ENCODE measurements at places on chromosomes 5 and 9.

DNA sequence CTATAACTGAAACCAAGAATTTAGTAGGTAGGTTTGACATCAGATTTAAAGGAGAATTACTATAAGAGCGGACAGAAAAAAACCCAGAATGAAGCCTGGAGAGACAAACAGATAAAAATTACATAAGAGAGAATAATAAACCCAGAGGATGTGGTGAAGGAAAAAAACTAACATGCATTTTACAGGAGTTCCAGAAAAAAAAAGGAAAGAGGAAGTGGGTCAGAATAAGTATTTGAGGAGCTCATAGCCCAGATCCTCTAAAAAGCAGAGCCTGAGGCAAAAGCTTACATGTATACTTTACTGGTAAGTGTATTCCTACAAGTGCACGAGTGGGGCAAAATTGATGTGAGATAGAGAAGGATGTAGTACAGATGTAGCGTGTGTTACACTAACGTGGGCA lies 43.1 kb upstream of the NAA35 start:
- DNase-seq, result no peak

GRCh38 chr9:128809831-128810230 lies 8.5 kb upstream of the ENDOG start:
- no peak for DNase-seq

GRCh38 chr5:71699233-71699632 lies 19.8 kb upstream of the CARTPT start:
- DNase-seq, result no peak

DNA sequence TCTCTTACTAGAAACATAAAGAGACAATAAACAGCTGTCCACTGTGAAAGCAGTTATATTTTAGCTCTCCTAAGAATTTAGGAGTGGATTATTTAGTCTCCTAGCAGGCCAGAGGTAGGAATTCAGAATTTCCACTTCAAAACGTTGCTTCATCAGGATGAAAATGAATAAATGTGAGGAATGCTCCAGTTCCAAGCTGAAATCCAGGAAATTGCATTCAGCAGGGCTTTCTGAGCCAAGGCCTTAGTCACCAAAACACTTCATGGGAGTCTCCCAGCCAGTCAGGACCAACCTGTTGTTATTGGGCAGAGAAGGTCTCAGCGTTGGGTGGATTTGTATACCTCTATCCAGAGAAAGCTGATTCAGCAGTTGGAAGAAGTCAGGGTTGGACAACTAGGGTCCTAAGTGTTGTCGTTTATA lies 1040.3 kb downstream of the TLE1 start:
- DNase-seq, result no peak

DNA sequence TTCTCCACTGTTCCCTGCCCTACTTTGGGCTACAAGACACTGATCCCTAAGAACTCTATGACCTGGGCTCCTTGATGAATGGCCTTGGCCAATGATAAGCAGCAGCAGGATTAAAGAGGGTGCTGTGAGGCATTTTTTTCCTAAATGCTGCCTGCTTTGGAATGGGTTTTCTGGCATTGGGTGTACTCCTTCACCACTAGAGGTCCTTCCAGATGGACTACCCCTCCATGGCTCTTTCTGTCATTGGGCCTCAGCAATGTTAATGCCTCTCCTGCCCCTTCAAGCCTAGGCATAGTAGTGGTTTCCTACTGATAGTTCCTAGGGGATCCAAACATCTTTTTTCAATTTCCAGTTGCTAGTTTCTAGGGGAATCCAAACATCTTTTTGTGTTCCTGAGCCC lies 319.3 kb upstream of the RPS23 start:
- DNase-seq, result no peak

DNA sequence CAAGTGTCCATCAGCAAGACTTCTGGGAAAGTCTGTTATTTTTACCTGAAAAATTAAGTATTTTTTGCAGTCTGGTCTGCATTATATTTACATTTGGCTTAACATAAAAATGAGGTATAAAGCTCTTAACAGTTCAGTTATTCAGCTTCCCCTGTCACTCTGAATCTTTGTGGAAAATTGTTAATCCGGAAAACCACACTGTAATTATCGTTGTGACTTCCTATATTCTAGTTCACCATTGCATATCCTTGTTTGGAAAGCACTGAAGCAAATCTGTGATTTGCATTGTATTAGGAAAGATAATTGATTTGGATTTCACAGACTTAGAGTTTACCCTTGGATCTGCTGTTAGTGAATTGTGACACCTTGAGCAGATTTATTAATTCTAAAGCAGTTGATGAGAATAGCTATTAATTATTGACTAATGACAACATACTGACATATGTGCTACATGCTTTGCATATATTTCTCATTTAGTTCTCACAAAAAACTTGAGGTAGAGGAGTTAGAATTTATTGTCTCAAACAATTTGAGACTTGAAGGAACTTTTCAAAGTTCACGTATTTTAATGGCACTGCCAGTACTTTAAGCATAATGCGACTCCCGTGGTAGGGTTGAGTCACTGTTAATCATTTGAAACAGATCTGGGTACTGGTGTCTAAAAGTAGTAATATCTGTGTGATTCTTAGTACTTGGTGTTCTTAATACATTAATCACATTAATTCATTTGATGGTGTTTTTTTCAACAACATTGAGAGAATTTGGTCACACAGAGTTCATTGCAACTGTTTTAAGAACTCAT lies 71.8 kb upstream of the LRRC70 start:
- no peak for DNase-seq

DNA sequence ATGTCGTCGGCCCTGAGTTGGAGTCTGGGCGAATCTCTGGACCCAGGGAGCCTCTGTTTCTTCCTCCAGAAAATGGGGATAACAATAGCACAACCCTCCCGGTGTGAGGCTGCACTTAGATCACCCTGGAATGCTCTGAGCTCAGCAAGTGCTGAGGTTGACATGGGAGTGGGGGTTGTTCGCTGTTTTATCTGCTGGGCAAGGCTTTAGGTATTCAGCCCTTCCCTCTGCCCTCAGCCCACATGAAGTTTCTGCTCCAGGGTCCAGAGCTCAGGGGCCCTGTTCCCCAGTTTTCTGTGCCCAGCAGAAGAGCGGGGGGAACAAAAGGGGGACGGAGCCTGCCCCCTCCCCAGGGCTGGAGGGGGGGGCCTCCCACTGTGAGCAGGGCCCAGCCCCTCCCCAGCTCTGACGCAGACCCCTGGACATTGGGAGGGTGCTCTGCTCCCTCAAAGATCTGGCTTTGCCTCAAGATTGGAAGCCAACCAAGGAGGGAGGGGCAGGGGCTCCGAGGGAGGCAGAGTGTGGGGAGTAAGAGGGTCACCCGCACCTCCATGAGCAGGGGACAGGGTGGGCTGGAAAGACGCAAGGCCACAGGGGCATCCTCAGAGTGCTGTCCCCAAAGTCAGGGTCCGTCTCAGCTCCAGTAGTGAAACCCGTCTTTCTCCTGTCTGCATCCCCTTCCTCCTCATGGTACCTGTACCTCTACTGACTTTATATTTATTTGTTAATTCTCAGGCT lies 215.6 kb downstream of the C9orf50 start:
- DNase-seq, result no peak

DNA sequence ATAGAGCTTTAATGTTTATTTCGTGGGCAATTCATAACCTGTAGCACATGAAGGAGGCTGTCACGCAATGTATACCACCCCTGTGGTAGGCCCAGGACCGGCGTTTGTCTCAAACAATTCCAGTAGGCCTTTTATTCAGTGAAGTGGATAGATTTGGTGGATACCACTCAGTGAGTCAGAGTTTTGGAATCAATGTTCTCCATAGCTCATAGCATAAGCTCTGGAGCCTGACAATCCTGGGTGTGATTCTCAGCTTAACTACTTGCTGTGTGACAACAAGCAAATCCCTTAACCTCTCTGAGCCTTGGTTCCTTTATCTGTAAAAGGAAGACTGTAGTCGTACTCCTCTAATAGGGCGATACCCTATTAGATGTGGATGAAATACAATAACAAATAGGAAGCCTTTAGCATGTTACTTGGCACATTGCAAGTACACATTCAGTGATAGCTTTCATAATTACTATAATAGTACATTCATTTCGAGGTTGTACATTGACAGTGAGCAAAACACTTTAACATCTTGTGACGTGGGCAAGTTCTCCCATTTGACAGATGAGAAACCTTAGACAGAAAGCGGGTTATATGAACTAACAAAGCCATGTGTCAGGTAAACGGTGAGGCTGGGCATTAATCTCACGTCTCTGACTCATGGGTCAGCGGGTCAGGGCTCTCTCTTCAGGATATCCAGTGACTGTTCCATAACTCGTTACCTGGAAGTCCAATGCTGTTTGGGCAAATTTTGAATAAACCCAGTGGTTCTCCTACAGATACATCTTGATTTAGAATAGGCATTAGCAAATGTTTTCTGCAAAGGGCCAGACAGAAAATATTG lies 130.8 kb downstream of the C9orf152 start:
- no peak for DNase-seq

GRCh38 chr5:177234841-177235240 lies 68.7 kb downstream of the RAB24 start:
- no peak for DNase-seq

DNA sequence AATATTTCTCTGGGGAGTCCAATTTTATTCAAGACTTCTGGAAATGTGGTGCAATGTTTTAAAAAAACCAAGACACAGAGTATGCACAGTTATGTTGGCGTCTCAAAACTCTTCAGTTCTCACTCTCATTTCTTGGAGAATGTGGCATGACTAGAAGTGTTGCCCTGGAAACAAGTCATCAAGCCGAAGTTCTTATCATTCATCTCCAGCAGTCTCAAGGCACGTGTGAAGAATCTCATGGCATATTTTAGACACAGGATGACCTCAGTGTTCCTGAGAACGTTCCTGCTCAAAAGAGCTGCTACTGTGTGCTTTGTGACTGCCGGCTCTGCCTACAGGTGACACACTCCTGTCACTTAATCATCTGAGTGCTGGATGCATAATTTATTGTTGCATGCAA lies 147.4 kb upstream of the IRX4 start:
- no peak for DNase-seq

GRCh38 chr9:97387504-97387886 lies 24.4 kb upstream of the TDRD7 start:
- DNase-seq, result no peak

GRCh38 chr9:94822273-94822672 lies 95.8 kb downstream of the AOPEP start:
- DNase-seq, result no peak

DNA sequence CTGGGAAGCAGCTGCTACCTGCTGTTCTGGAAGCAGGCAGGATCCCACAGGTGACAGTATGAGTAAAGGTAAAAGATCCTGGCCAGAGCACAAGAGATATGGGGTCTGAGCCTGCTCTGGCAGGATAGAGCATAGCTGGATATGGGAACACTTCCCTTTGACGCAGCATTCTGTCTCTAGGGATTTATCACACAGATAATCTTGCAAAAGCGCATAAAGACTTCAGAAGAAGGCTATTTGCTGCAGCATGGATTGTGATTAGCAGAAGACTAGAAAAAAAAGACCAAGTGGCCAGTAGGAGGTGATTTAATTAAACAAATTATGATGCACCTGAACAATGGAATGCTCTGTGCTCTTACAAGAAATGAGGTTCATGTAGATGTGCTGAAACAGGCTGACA lies 52.4 kb upstream of the PWWP2A start:
- DNase-seq, result no peak

Data from stimulated activated CD4-positive, alpha-beta T cell treated with anti-CD3 and anti-CD28 coated beads, Interleukin-4, amount 100 ng/mL, for 1 hour (primary cell).